ENCODE measurements at places on chromosomes 6 and 20. TPM values are rescaled to one million over a fixed set of nuclear protein-coding genes. Genes with fewer than 3 reads are reported as not detected.

Gene STK4
- polyA plus RNA-seq = 19.9 TPM

Gene ENPP4
- 0.63 TPM for polyA plus RNA-seq

Gene MUC22
- polyA plus RNA-seq = not detected

Gene FERMT1
- polyA plus RNA-seq = 1.1 TPM

DNA sequence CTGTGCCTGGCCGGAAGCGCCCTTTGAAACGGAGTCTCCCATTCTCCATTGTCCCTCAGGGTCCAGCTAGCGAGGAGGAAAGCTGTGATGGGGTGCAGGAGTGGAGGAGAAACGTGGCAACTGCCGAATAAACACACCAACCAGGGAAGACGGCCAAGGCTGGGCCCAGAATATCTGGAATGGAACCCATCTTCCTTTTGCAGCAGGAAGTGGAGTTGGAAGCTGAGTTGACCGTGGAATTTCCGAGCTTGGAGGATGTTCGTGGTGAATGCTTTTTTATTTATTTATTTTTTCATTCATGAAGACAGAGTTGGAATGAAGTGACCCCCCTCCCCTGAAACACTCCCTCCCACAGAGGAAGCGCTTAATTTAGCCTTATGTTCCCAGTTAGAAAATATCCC, 105.6 kb upstream of the RNF24 start:
- no peak for DNase-seq

DNA sequence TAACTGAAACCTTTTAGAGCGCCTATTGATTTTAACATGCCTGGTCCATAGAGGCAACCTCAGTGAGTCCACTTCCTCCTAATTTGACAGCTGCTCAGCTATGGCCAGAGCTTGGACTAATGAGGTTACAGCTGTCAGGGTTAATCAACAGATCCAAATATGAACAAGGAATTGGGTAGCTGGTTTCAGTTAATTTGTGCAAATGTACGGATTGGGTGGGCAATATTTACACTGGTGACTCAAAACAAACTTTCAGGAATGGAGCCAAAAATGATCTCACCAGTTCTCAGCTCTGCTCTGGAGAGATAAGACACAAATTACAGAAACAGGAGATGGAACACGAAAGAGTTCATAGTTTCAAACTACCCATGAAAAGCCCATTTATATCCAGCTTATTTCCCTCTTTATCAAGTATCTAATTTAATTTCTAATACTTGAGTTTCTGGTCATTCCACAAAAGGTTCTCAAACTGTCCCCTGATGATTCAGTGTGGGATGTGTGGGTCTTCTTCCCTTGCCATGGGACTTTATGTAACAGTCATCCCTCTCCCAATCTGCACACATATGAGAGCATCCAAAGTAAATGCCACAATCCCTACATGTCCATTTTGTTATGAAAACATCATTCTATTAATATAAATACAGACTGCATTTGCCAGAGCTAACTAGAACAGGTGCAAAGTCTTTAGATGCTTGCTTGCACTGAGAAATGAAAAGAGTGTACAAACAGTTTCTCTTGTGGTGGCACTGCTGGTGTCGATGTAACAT, 149.9 kb downstream of the RPS12 start:
- no peak for DNase-seq

Gene SLA2
- polyA plus RNA-seq = not detected

GRCh38 chr20:60201198-60201835, 243.1 kb downstream of the CDH26 start:
- no peak for DNase-seq

Gene DEFB132
- polyA plus RNA-seq = not detected

Gene HELZ2
- 7.9 TPM for polyA plus RNA-seq

DNA sequence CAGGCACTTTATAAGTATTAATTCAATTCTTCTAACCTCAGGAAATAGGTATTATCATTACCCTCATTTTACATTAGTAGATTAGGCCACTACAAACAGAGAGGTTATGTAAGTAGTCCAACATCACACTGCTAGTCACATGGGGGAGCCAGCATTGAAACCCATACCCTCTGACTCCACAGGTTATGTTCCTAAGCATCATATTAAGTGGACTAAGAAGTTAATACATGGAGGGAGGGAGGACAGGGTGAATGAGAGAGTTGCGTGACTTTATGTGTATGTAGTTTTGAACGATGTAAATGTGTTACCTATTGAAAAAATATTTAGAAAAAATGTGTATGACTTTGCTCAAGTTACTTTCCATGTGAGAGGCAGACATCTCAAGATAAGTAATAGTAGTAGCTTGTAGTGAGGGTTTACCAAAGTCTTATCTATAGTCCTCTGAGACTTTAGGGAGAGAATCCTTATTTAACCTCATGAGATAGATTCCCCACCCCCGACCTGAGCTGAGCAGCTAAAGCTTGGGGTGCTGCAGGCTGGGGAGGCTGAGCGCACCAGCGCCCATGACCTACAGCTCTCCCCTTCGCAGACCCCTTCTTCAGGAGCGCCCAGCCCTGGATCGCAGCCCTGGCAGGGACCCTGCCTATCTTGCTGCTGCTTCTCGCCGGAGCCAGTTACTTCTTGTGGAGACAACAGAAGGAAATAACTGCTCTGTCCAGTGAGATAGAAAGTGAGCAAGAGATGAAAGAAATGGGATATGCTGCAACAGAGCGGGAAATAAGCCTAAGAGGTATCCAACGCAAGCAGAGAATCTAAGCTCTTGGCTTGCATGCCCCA, 7.5 kb downstream of the BTN3A2 start:
- no peak for DNase-seq

Gene TREML2
- not detected for polyA plus RNA-seq

DNA sequence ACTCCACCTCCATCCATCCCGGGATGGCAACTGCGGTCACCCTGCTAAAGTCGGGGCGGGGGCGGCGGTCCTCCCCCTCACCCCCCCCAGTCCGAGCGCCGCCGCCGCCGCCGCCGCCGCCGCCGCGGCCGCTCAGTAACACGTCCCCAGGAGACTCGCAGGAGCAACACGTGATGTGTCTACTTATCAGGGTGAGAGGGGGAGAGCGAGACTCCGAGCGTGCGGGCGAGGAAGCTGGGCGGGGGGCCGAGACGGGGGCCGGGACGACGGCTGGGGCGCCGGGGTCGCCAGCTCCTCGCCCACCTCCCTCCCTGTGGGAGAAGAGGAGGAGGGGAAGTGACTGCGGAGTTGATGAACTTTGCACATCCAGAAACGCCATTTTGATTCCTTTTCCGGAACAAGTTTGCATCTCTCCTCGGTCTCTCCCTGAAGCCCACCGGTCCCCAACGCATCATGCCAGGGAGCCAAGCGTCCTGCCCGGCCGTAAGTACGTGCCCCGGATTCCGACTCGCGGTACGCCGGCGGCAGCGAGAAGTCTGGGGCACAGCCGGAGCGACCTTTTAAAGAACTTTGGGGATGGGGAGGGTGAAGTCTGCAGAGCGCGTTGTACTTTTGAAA, at the start of gene RREB1:
Gene RREB1 (plus strand): TSS at position 384 of the 618 bp plus-strand sequence. CDS start 73,951 bp downstream, outside the sequence.
- no peak for DNase-seq

DNA sequence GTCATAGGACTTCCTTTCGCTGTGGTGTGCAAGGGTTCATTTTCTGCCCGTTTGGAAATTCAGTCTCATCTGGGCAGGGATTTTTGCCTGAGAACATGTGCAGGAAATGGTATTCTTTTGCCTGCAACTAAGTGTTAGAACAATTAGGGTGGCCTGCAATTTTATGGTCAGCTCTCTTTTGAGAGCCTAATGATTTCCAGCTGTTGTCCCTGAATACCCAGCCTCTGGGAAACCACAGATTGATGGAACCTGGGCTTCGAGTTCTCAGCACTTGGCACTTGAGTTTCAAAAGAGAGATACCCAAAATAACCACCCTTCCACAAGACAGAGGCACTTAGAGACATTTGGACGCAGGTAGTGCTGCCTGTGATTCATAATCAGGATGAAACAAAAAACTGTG, 217.2 kb upstream of the FOXA2 start:
- DNase-seq = peak; percentile 9

- no peak for DNase-seq
Measured at GRCh38 chr6:130841128-130841728, 14.0 kb downstream of the SMLR1 start.

- no peak for DNase-seq
Measured at GRCh38 chr6:79612918-79613317, 18.2 kb upstream of the SH3BGRL2 start.

GRCh38 chr6:22965889-22966288, 396.5 kb downstream of the HDGFL1 start:
- DNase-seq = no peak

DNA sequence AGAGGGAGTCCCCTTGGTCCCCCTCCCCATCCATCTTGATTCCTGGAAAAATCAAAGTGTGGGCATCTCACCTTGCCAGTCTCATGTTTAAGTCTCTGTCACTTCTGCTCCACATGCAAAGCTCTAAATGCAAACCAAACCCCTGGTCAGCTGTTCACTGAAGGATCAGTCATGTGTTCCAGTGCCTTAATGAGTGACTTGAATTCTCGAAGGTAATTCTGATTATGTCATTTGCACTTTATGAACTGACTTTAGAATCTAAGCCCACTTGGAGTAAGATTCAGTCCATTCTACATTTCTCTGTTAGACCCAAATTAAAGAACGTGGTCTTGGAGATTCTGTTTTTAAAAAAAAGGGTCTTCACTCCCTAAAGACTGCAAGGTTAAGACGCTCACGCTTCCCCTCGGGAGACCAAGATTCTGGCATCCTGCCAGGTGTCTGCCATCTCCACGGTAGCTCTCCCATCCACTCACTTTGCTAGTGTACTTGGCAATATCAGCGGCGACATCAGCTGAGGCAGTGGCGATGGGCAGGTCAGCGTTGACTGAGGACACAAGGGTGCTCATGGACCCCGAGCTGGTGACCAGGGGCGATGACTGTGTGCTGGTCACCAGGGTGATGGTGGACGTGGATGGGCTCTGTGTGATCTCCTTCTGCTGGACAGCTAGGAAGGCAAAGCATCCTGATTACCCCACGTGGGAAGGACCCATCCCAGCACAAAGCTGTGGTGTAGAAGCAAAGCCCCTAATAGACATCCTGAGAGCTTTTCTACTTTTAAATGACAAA, 120.5 kb downstream of the ZMYND8 start:
- DNase-seq = no peak

Gene MED23
- polyA plus RNA-seq = 28.5 TPM

- no peak for DNase-seq
Measured at GRCh38 chr20:39605908-39606307, 643.8 kb downstream of the DHX35 start.

Gene ZC2HC1B
- polyA plus RNA-seq = not detected

- no peak for DNase-seq
Measured at GRCh38 chr6:94270091-94270948, 851.0 kb upstream of the EPHA7 start.

- DNase-seq = no peak
Measured at GRCh38 chr20:51487565-51488268, 54.8 kb downstream of the NFATC2 start.

DNA sequence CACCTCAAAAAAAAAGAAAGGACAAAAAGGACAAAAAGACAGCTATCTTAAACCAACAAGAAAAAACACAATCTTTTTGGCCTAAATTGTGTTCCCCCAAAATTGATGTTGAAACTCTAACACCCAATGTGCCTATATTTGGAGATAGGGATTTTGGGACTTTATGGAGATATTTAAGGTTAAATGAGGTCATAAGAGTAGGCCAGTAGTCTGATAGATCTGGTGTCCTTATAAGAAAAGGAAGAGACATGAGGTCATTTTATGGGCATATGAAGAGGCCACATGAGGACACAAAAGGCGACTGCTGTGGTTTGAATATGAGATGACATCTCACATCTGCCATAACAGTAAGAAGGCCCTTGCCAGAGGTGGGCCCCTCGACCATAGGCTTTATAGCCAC, 49.5 kb downstream of the TRIM38 start:
- no peak for DNase-seq

DNA sequence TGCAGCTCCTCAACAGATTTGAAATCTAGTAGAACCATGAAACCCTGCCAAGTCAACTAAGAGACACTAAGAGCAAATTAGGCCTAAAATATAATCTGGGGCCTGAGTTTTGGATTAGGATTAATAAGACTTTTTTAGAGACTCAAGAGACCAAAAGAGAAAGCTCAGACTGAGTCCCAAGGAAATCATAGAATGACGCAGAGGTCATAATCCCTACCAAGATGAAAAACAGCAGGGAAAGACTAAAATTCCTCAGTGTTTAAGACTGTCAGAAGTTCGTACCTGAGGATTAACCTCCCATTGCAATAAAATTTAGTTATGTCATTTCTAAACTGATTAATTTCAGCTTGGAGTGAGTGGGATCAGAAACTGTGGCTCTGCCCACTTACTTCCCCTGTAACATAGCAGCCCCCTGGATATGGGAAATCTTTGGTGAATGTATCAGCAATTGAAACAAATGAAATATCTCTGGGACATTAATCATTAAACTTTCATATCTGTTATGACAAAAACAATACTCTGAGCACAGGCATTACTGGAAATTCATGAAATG, 200.3 kb downstream of the EDN1 start:
- no peak for DNase-seq

Gene C2
- 0.74 TPM for polyA plus RNA-seq

DNA sequence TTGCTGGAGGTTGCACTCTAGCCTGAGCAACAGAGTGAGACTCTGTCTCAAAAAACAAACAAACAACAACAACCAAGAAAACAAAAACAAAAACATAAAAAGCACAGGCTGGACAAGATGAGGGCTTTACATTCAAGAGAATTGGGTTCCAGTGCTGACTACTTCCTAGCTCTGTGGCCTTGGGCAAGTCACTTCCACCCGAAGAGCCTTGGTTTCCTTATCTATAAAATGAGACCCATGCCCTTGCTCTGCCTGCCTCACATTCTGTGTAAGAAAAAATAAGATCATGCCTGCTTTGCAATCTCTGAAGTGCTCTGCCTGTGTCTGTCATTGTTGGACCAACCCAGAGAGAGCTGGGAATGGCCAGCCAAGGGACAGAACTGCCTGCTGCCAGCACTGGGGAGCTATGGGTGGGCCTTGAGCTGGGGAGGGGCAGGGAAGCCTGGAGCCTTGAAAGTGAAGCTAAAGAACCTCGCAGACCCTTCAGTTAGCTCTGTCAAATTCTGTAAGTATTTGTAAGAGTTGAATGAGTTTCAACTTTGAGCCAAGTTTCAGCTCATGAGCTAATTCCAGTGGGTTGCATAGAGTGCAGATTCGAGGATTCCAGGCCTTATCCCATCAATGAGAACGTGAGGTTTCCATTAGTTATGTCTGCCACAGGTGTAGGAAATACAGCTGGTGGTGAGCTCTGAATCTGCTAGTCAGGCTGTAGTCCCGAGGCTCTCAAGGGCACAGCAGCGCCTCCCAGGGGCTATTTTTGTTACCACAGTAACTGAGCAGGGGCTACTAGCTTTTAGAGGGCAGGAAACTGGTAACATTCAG, 93.2 kb downstream of the DLGAP4 start:
- no peak for DNase-seq

Gene TRIM15
- not detected for polyA plus RNA-seq

Gene FAM83C
- not detected for polyA plus RNA-seq

- DNase-seq = no peak
Measured at GRCh38 chr6:71394926-71395325, 106.3 kb downstream of the OGFRL1 start.

- no peak for DNase-seq
Measured at GRCh38 chr20:57079031-57080005, 187.1 kb downstream of the BMP7 start.

Gene DCDC2
- not detected for polyA plus RNA-seq

- DNase-seq = no peak
Measured at GRCh38 chr6:3911130-3911529, 62.0 kb downstream of the FAM50B start.
